ENCODE measurements at places on chromosomes 16 and 17.
A peak's percentile ranks its signal among the peaks of the same experiment; 100 is the strongest.

DNA sequence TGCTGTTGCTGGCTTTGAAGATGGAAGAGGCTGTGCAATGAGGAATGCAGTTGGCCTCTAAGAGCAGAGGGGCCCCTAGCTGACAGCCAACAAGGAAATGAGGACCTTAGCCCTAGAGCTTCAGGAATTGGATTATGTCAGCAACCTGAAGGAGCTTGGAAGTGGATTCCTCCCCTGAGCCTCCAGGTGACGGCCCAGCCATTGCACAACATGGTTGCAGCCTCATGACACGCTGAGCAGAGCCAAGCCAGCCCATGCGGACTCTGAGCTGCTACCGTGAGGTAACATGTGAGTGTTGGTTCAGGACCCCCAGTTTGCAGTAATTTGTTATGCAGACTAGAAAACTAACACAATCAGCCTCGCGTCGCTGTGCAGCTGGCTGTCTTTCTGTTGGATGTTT lies 20.2 kb downstream of the CCDC42 start:
- DNase-seq, result no peak

DNA sequence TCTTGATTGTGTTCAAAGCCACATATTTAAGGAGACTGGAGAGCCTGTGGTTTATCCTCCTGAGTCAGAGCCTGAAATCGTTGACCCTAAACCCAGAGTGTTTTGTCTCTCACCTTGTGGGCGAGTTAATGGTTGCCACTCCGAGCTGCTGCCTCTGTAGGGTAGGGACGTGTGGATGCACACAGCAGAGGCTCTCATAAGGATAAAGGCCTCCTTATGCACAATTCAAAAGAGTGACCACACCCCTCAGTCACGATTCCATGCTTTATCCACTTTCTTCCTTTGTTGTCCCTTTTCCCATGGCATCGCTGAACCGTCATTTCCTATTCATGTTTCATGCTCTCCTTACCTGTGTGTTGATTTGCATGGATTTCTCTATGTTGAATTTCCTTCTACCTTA lies 805.0 kb upstream of the RBFOX1 start:
- DNase-seq, result no peak

DNA sequence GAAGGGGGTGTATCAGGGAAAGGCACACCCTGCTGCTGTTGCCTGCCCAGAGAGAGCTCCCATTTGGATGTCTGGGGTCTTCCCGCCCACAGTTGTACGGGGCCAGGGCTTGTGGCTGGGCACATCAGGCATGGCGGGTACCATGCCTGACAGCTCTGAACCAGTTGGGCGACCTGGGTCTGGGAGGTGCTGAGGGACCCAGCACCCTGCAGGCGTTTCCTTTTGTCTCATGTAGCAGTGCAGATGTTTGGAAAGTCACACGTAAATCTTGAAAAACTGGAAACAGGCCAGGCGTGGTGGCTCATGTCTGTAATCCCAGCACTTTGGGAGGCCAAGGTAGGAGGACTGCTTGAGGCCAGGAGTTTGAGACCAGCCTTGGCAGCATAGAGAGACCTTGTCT lies 8.4 kb upstream of the JPT2 start:
- no peak for DNase-seq

DNA sequence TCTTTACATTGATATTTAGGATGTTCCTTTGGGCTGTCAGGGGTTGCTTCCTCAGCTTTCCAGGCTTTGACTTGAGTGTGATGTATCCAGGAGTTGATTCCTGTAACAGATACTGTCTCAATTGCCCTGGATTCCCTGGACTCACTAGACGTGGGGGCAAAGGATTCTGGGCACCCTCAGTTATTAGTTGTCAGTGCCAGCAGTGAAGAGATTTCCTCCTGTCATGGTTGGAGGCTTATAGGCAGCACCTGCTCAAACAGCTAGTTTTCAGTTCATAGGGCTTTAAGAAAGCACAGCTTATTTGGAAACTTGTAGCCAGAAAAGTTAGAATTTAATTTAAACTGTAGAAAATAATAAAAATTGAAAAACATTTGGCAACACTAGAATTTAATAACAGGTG lies 9.5 kb upstream of the B4GALNT2 start:
- no peak for DNase-seq

GRCh38 chr17:21140911-21141310 lies 14.1 kb downstream of the DHRS7B start:
- DNase-seq, result no peak

DNA sequence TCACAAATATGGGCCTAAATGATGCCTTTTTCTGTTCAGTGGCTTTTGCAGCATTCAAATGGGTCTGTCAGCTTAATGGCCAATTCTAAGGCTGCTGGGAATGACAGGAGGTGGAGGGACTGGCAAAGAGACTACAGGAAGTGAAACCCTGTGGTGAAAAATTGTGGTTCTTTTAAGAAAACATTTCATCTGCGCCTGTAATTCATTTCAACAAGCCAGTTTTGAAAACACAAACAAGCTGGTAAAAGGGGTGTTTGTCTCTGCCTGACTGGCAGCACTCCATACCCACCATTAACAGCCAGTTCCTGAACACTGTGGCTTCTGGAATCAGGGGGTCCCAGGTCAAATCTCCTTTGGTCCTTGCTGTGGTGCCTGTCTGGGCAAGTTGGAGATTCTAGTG lies 3.6 kb upstream of the KDM8 start:
- DNase-seq, result no peak

GRCh38 chr17:13581925-13582324 lies 19.8 kb downstream of the HS3ST3A1 start:
- no peak for DNase-seq

DNA sequence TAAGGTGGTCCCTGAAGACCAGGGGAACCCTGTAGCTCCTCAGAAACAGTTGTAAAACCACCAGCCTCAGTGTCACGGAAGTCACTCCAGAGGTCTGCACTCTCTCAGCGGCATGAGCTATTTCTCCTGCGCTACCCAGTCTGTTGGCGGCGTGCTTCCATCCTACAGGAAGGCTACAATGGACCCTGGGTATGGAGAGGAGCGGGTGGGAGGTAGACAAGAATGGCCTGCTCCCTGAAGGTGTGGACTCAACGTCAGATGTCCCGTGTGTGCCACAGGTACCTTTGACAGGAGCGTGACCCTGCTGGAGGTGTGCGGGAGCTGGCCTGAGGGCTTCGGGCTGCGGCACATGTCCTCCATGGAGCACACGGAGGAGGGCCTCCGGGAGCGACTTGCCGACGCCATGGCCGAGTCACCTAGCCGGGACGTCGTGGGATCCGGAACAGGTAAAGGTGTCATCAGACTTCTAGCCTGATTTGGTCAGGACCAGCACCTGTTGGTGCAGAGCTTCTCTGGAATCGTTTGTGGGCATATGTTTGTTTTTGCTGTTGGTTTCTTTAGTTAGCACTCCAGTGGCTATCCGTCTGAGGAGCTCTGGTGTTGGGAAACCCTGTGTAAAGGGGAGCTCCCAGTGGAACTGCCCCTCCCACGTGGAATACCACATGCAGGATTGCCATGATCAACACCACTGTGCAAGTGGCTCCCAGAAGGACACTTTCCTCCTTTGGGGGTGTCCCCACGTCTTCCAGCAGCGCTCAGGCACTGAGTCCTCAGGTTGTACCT lies 31.4 kb upstream of the TBX2 start:
- no peak for DNase-seq

DNA sequence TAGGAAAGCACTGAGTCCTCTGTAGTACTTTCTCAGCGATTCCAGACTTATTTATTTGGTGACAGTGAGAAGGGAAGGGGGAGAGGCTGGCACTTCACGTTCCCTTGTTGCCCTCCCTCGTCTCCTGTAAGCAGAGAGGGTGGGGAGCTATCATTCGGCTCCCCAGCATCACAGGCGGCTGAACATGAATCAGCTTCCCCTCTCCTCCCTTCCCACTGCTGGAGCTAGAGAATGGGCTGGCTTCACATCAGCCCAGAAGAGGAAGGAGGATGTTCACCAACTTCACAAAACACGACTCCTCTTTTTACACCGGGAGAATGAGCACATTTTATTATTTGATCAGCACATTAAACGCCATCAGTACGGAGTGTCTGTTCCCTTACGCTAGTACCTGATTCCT lies 6.7 kb upstream of the CMIP start:
- no peak for DNase-seq

- DNase-seq, result no peak
These were observed 397 bp downstream of the RIPOR1 start for GRCh38 chr16:67528870-67529581.

DNA sequence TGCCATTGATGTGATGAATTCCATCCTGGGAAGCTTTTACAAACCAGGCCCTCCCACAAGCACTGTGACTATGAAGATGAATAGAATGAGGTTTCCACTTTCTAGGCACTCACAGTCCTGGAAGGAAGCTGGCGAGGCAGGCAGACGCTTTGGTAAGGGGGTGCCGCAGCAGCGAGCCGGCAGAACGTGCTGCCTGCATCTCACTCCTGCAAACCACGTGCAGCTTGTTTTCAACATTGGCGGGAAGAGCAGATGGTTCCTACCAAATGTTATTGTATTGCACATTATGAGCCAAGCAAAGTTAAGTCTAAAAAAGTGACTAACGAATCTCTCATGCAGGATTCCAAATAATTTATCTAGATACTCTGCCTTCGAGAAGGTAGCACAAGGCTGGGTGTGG lies 3.7 kb upstream of the DNAI2 start:
- DNase-seq, result no peak

DNA sequence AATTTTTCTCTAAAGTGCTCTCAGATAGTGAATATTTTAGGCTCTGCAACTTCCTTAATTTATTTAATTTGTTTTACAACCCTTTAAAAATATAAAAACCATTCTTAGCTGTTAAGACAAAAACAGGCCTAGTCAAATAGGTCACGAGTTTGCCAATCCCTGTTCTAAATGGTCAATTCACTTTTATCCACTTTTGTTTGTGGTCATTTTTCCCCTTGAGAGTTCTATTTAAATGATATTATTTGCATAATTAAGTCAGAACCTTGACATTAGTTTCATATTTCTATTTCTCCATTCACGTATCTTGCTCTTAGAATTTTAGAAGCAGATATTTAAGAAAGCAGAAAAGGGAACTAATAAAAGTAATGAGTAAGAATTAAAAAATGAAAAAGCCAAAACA lies 4.0 kb downstream of the AMFR start:
- no peak for DNase-seq

- no peak for DNase-seq
These were observed 10.6 kb downstream of the CPSF4L start for GRCh38 chr17:73250851-73251640.

DNA sequence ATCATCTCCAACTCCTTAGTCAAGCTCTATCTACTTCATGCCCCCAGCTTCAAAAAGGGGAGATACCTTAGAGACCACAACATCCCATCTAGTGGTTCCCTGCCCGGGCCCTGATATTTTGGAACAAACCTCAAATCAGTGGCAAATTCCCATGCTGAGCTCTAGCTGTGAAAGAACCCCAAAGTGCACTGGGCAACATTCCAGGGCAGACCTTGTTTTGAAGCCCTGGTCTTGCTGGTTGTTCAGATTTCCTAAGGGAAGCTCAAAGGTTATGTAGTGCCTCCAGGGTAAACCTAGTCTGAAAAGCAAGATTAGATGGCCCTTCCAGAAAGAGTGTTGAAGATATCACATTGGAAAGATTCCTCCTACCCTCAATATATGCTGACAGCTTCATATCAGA lies 16.3 kb downstream of the FAM117A start:
- no peak for DNase-seq

DNA sequence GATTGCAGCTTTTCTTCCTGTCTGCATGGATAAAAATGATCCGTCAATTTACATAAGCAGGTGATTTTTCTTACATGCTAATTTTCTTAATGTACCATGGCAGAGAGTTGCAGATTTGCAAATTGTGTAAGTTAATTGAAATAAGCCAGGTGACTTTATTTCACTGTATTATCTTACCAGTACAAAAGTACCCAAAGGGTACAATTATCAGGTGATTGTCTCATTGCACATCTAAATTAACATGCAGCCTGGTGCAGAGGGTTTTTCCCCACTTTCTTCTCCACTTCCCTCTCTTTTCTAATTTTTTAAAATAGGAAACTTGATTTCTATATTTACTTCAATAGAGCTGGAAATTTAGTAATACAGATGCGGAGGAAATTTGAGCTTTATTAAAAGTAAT lies 11.2 kb downstream of the NLK start:
- DNase-seq, result no peak

- DNase-seq, result no peak
These were observed 335 bp downstream of the NECAB2 start for GRCh38 chr16:83968306-83968851.

- no peak for DNase-seq
These were observed 45.8 kb upstream of the NDRG4 start for GRCh38 chr16:58454178-58454577.

DNA sequence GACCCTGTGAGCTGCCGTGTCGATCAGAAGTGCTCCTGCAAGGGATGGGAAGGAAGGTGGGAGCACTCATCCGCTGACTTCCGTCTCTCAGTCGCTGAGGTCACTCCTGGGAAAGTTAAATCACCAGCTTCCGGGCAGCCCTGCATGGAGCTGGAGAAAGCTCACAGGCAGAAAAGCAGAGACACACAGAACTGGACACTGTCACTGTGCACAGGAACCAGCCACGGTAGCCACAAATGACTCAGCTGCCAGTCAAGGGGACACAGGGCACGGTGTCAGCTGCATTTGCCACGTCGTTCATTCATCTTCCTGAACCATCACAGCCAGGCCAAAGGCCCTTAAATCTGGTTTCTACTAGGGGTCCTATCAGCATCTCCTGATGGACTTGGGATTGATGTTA lies 226.4 kb upstream of the PSMD7 start:
- no peak for DNase-seq

- no peak for DNase-seq
These were observed 29.7 kb upstream of the OR1A2 start for GRCh38 chr17:3167574-3167973.

- DNase-seq, result peak; percentile 99
These were observed 50.9 kb downstream of the CDH11 start for GRCh38 chr16:65070831-65071432.

- DNase-seq, result peak; percentile 57
These were observed 22.6 kb downstream of the LGALS3BP start for GRCh38 chr17:78957128-78957527.

- DNase-seq, result no peak
These were observed 25.8 kb downstream of the SOX8 start for GRCh38 chr16:1007284-1007850.

- no peak for DNase-seq
These were observed 26.1 kb downstream of the SPG7 start for GRCh38 chr16:89534252-89534756.

DNA sequence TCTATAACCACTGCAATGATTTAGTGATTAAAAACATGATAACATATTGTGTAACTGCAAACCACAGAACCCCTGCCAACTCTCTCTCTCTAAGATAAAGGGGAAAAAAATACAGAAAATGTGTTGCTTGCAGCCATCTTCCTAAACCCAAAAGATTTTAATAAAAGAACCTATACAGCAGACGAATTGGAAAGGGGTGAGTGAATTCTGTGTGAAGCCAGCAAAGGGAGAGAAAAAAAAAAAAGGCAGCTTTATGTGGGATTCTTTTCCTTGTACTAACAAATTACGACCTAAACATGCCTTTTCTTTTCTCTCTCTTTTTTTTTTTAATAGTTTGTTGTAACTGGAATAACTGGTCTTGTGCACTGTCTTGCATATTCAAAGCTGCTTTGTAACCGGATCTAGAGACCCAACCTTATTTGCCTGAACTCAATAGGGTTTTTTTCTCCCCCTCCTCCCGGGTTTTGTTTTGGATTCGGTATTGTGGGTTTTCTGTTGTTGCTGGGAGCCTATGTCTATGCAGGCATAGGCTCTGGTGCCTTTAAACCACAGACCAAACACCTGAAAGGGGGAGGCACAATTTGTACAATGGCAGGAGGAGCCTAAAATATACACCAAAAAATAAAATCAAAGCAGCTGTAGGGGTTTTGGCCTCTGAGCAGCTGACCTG lies 7.0 kb upstream of the ZFHX3 start:
- no peak for DNase-seq

All from brain microvascular endothelial cell (primary cell).